ENCODE measurements at places on chromosomes 16 and 17.

GRCh38 chr16:80932708-80933095, 74.0 kb downstream of the CMC2 start:
- DNase-seq: no peak

GRCh38 chr17:67647482-67647881, 70.3 kb upstream of the NOL11 start:
- no peak for DNase-seq

- no peak for DNase-seq
Observed at GRCh38 chr17:76659928-76660655, 16.5 kb upstream of the ST6GALNAC1 start.

- peak; percentile 19 for DNase-seq
Observed at GRCh38 chr16:27390151-27390550, 11.8 kb upstream of the IL21R start.

DNA sequence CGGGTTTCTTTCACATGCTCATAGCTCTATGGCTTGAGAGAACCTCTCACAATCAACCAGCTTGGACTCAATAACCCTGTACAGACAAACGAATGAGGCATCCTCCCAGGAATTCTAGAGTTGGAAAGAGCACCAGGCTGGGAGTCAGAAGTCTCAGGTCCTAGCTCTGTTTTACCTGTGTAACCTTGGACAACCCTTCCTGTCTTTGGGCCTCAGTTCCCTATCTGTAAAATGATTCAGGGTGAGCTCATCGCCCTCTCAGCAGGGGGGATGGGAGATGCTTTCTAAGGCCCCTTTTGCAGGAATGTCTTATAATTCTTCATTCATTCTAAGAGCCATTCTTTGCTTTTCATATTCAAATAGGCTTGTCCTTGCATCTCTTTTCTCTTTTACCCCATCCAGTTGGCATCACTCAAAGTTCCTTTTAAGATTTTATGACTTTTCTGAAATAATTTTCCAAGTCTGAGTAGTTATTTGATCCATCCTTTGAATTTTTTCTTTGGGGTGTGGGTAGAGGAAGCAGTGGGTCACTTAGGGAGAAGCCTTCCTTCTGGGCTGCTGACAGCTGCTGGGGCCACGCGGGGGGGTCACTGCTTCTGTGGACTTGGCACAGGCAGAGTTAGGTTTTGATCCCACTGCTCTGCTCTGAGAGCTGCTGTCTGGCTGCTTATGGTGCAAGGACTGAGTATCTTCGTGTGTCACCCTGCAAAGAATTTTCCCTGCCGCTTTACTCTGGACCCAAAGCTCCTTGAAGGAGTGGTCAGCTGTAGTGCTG, 102.7 kb downstream of the UTP18 start:
- no peak for DNase-seq

DNA sequence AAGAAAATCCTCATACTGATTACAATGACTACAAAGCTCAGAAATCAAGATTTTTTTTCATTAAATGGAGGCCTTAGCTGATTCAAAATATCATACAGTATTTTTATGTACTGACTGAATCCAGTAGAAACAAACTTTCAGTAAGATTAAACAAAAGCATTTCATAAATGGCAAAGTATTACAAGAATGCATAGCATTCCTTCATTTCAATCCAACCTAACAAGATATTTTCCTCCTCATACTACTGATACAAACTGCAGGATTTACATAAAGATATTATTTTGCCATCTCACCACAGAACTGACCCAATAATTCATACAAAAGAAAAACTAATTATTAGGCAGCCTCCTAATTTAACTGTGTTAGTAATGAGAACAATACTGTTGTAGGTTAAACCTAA, 6.2 kb upstream of the KANSL1 start:
- no peak for DNase-seq

DNA sequence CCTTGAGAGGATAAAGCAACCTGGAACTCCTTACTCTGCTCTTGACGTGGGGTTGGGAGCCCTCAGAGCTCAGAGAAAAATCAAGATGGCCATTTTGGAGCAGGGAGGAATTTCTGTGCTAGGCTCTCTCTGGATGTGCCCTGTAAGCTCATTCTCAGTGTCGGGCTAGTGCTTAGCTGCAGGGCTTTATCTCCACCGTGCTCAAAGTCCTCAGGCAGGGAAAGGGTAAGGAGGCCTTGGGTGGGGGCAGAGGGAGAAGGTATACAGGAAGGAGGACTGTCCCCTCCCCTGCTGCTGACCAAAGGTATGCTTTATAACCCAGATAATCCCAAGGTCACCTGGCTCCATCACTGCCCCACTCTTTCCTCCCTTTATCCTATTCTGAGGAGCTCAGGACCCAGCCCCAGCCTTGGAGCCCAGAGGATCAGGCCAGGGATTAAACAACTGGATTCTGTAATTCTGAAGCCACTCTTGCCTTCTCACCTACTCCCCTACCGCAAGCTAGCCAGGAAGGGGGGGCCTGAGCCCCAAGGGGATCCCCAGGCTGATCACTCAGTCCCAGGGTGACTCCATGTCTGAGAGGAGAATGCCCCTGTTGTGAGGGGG, 1.1 kb downstream of the DHRS11 start:
- peak; percentile 23 for DNase-seq

GRCh38 chr17:10729334-10730193, at the start of gene TMEM220:
TMEM220 (minus strand) TSS chr17:10730023; CDS start chr17:10729851, 172 bp downstream.
- DNase-seq: peak; percentile 67

GRCh38 chr16:24829153-24829552, 16.6 kb upstream of the SLC5A11 start:
- no peak for DNase-seq

GRCh38 chr17:82942166-82943130, 102.6 kb upstream of the ZNF750 start:
- no peak for DNase-seq

DNA sequence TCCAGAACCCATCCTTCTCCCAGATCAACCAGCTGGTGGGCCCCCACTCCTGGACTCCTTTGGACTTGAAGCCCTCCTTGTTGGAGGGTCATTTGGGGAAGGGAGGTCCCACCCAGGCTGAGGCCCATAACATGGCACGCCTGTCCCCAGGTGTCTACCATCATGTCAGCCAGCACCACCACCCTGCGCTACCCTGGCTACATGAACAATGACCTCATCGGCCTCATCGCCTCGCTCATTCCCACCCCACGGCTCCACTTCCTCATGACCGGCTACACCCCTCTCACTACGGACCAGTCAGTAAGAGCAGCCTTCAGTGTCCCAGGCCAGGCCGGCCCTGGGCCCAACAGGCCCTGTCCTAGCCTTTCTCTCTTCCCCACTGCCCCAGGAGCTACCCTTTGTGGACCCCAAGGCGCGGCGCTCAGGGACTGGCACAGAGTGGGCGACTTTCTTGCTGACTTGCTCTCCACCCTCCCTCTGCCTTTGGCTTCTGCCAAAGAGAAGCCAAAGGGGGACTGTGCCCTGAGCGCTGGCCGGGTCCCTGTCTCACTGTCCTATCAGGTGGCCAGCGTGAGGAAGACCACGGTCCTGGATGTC, 4.3 kb downstream of the TUBG1 start:
- no peak for DNase-seq

DNA sequence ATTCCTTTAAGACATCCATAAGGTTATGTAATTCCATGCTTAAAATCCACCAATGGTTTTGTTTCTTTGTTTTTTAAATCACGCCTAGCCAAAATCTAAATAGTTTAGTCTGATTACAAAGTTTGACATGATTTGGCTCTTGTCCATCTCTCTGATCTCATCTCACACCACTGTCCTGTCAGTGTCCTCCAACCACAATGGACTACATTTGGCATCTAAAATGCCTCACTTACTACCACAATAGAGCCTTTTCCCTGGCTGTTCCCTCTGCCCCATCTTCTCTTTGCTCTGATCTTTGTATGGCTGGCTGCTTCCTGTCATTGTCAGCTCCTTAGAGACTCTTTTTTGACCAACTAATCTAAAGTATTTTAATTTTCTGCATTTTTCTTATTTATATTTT, 157.2 kb downstream of the MYO1D start:
- DNase-seq: no peak

- DNase-seq: peak; percentile 71
Observed at GRCh38 chr16:11670171-11671131, 2.2 kb downstream of the SNN start.

- DNase-seq: no peak
Observed at GRCh38 chr17:66275651-66276050, 26.8 kb upstream of the PRKCA start.

DNA sequence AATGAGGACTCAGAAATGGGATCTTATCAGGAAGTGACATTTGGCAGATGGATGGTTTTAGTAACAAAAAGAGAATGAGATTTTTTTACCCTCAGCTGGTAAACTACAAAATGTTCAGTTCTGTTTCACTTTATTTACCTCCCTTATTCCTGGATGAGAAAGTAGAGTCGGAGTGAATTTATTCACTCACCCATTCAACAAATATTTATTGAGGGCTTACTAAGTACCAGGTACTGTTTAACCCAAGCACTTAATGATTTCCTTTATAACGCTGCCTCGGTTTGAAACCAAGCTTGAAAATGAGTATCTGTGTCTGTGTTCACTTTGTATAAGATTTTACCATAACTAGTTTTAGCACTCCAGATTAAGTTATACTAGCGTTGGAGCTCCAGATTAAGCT, 38.1 kb downstream of the CDRT15 start:
- DNase-seq: no peak

- no peak for DNase-seq
Observed at GRCh38 chr17:16929035-16929680, 42.8 kb downstream of the TNFRSF13B start.

GRCh38 chr17:49696233-49696761, 11.5 kb downstream of the SLC35B1 start:
- DNase-seq: peak; percentile 61

- DNase-seq: no peak
Observed at GRCh38 chr17:67068999-67069398, 24.6 kb downstream of the CACNG1 start.

DNA sequence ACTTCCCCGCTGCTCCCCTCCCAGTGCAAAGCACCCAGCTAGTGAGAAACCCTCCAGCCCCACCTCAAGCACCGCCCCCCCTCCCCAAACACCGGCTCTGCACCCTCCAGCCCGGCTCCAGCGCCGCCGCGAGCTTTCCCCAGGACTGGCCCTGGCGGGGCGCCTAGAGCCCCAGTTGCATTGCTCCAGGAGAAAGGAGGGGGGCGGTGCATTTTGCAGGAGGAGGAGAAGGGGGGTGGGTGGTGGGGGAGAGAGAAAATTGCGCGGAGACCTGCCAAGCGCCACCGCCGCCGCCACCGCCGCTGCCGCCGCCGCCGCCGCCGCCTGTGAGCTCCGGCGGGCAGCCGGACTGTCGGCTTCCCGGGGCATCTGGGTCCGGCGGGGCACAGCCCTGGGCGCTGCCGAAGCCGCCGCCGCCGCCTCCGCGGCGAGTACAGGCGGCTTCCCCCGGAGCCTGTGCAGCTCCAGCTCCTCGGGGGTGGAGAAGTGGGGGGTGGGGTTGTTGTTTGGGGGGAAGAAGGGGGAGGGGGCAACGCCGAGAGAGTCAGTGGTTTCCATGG, 333 bp upstream of the NOG start:
- no peak for DNase-seq

- DNase-seq: no peak
Observed at GRCh38 chr16:55035029-55035428, 104.4 kb downstream of the IRX5 start.

DNA sequence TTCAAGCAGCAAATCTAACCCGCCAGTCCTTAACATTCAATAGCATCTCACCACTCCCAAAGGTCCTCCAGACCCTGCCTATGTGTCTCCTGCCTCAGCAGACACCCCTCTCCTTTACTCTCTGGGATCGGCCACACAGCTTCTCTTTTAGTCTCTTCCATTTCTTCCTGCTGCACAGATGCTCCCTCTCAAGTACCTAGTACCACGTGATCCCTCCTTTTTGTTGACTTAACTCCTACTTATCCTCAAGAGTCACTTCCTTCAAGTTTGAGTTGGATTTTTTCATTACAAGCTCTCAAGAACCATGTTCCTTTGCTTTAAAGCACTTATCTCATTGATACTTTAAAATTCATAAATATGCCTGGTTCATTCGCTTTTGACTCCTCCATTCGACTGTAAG, 24.9 kb downstream of the AMFR start:
- no peak for DNase-seq

DNA sequence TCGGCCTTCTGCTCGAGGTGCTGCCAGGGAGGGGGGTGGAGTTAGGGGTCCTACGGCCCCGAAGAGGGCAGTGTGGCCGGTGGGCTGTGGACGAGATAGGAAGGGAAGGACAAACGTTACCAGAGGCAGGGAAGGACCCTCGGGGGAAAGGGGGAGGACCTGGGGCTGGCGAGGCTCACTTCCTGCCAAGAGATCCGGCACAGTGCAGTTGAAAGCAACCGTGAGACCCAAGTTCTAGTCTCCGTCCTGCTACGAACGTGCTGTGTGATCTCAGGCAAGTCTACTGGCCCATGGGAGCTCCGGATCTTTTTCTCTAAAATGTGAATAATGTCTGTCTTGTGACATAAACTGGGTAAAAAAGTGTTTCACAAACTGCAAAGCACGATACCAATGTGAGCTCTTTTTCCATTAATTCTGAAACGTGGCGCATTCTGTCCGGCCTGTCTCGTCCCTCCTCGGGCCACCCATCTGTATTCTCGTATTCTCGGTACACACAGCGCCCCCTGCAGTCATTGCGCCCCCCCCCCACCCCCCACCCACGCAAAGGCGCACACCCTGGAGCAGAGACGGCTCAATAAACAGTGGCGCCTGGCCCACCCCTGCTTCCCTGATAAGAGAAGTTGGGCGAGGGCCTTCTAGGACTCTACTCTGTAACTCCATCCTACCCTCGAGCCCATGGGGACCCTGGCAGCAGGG, 8.8 kb downstream of the CYGB start:
- peak; percentile 65 for DNase-seq

DNA sequence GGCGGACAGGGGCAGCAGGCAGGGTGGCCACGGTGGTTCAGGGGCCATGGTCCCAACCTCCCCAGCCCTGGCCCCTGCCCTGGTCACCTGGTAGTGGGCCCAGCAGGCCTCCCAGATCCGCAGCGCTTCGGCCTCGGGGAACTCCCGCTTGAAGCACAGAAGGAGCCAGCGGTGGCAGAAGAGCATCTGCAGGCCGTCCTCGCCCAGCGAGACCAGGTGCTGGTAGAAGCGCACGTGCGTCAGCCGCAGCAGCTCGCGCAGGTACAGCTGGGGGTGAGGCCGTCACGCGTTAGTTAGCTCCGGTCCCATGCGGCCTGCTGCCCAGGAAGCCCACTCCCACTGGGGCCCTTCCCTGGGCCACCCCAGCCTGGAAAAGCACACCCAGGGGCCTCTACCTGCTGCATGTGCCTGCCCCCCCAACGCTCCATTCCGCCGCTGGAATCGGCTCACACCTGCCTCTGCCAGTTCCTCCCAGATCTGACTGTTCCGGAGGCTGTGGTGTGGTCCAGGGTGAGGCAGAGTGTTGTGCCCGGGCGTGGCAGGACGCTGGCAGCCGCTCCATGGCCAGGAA, 90.8 kb downstream of the TBC1D16 start:
- no peak for DNase-seq
